ENCODE measurements at places on chromosomes 2 and 18.

DNA sequence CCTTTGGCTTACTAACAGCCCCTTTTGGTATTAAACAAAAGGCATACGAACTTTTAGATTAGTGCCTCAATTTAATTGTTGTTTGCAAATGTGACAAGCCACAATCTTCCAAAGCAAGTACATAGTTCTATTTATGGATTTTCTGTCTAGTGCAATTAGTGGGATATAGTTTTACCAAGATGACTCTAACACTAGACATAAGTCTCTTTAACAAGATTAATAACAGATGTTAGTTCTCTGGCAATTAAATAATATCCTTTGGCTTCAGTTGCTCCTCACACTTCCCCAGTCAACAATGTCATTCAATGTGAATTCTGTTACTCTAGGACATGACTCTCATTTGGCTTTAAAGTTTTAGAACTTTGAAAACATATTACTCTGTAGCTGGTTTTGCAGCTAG is 16.7 kb upstream of the MC4R start:
- no peak for DNase-seq

- no peak for DNase-seq
These were observed 48.2 kb upstream of the PAPOLG start for GRCh38 chr2:60707750-60708371.

- no peak for DNase-seq
These were observed 48.6 kb downstream of the EML6 start for GRCh38 chr2:54772110-54772509.

DNA sequence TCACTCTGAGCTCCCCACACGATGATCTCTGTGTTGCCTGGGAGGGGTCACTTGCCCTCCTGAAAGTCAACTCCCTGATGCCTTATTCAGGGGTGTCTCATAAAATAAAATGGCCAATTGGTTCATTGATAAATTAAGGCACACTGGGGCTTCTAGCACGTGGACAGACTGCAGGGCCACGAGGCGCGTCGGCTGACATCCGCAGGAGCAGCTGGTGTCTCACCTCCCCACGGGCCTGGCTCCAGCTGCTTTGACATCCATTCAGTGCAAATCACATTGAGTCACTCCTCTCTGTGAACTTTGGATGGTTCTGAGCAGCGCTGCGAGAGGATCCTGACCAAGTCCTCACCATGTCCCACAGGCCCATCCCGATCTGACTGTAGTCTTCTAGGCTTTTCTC is 4.6 kb upstream of the ST8SIA3 start:
- DNase-seq = no peak

DNA sequence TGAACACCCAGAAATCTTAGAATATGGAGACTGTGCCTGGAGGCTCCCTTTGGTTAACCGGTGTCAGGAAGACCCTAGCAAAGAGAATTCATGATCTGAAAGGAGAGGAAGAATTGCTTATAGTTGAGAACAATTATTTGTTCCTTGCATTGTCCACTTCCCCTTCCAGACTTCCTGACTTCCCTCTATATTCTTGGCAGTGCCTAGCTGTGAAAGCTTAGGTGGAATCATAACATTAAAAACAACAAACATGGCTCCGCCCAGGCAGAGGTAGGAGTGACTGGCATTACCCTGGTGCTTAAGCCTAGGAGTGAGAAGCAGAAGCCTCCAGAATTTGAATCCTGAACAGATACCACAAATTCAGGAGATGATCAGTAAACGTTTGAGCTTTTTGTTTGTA is 1.9 kb downstream of the TTL start:
- no peak for DNase-seq

DNA sequence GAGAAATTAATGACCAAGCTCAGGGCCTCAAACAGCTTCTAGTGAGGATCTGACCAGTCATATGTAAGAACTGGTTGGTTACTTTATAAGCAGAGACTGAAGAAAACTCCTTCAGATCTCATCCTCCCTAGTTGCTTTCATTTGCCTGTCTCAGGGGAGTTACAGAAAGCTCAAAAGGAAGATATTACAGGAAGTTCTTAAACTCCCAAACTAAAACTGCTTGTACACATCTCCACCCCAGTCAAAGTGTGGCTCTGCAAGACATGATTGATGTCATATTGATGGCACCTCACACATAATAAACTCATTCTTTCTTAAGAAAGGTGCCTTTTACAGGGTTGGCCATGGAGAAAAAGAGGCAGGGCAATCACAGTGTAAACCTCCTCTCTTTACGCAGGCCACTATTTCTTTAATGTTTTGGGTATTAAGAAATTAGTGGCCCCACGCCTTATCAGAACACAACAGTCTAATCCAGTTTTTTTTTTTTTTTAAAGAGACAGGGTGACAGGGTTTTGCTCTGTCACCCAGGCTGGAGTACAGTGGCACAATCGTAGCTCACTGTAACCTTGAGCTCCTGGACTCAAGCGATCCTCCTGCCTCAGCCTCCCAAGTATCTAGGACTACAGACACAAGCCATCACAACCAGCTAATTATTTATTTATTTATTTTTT is 62.6 kb upstream of the STK17B start:
- DNase-seq = peak; percentile 35

DNA sequence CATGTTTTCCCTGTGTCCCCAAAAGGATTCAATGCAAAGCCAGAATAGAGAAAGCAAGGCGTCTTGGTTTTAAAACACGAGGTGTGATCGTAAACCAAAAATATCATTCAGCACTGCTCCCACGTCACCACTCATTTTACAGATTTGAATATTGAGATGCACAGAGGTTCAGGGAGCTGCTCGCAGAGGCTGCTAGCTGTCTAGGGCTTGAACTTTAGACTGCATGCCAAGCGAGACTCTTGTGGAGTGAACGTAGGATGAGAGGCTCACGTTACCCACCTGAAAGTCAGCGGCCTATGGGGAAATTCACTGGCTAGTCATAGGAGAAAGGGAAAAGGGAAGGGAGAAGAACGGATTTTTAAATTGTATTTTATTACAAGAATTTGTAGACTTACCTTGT is 130.1 kb downstream of the MBP start:
- DNase-seq = no peak

DNA sequence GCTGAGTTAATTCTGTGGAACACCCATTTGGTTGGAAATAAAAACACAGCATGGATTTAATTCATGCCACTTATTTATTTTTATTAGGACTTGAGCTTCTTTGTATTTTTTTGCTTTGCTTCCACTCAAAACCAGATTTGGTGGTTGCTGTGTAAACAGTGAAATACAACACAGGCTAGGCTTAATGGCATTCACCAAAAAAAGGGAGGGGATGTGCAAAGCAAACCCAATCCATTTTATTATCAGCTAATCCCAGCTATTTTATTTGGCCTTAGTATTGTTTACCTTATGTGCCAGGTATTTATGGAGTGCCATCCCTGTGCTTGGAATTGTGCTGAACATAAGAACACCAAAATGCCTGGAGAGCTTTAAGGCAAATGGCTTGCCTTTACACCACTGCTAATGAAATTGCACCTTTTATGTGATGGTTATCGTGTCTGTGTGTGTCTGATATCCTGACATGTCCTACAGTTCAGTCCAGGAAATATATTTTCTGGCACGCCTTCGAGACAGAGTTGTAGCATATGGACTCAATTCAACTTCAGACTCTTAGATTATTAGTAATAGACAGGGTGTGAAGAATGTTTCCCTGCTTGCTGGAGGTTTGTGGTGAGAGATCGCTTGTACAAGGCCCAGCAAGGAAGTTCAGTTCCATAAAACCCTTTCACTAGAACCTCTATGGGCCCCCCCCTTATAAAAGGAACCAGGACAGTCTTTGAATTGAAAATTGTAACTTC is 99.6 kb downstream of the PRPF40A start:
- DNase-seq = no peak

DNA sequence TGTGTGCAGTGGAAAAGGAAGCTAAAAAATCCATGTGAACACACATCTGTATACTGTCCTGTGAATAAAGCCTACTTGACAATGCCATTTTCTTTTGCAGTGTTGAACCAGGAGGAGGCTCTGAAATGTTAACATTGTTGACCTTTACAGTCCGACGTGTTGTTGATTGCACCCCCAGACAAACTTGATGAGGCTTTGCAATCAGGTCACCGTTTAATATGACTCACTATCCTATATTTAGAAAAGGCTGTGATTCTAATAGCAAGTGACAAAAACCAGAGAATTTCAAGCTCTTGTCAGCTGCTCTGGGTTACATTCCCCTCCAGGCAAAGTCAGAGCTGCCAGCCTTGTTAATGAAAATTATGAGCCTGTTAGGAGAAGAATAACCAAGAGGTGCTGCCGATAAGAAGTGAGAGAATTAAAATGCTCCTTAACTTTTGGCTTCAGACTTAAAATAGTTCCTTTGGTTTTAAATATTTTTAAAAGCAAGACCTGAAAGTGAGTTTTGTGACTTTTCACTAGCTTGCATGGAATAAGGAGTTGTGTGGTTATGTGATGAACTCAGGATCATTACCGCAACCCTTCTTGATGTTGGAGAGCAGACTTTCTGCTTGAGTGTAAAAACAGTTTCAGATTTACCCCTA is 162.1 kb downstream of the QPCT start:
- no peak for DNase-seq

- DNase-seq = no peak
These were observed 22.7 kb upstream of the DOCK10 start for GRCh38 chr2:225064928-225065327.

- DNase-seq = no peak
These were observed 325.4 kb downstream of the PID1 start for GRCh38 chr2:228945710-228946109.
